ENCODE measurements at places on chromosomes 4 and X. TPM values are rescaled to one million over a fixed set of nuclear protein-coding genes. Genes with fewer than 3 reads are reported as not detected.

GRCh38 chrX:72568406-72569092 lies 4.1 kb downstream of the HDAC8 start:
- no peak for DNase-seq

GRCh38 chr4:86935853-86936733 lies 1.3 kb downstream of the AFF1 start:
- DNase-seq: peak; percentile 52

The MED28 gene
- total RNA-seq: 22.8 TPM

GRCh38 chr4:2363056-2363721 lies 55.3 kb downstream of the ZFYVE28 start:
- peak; percentile 96 for DNase-seq

The NAA11 gene
- total RNA-seq: 17.2 TPM

GRCh38 chrX:84175274-84175673 lies 12.7 kb downstream of the RPS6KA6 start:
- no peak for DNase-seq

The ARL9 gene
- total RNA-seq: 4.7 TPM

DNA sequence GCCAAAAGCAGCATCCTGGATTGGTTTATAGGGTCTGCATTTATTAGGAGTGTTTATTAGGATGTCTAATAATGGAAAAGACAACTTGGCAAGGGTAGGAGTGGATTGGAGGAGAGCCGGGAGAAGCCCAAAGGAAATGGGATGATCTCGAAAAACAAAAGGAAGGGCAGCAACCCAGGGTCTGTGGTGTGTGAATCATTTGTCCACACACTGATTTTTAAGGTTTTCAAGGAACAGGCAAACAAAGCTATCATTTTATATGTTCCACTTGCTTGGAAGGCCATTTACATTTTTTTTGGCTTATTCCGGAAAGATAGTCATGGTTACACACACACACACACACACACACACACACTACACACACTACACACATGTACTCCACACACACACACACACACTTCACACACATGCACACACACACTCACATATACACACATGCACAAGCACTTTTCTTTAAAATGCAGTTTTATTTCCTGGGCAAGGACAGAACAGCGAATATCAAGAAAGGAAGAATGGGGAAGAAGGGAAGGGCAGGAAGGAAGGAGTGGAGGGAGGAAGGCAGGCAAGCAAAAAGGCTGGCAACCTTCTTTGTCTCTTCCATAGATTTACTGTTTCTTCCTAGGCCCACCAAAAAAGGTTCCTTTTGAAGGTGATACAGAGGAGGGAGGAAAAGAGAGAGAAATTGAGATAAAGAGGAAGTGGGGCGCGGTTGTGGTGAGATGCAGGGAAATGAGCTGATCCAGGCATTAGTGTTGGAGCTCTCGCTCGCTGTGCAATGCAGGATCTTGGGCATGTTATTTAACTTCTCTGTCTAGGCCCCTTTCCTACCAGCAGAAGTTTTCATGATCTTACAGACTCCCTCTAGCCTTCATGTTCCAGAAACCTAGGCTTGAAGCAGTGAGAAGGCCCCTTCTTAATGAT lies 88.6 kb upstream of the MAML3 start:
- no peak for DNase-seq

- DNase-seq: no peak
Measured at GRCh38 chr4:33187035-33187434, 2466.9 kb downstream of the PCDH7 start.

The KLF3 gene
- total RNA-seq: 24.6 TPM

The C1QTNF7 gene
- 8.1 TPM for total RNA-seq

DNA sequence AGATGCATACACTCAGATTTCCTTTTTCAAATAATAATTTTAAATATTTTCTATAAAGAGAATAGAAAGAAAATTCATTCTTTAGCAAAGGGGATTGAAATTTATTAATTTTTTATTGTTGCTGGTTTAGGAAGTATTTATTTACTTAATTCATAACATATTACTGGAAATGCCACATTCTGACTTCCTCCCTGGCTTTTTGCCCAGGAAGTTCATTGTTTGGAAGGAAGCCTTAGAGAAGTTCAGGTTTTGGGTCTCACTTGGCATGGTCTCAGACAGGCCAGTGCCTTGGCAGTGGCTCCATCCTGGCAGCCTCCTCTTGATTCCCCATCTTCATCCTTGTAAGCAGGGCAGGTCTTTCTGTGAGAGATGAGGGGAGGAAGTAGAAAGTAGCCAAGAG lies 50.5 kb downstream of the IL15 start:
- no peak for DNase-seq

DNA sequence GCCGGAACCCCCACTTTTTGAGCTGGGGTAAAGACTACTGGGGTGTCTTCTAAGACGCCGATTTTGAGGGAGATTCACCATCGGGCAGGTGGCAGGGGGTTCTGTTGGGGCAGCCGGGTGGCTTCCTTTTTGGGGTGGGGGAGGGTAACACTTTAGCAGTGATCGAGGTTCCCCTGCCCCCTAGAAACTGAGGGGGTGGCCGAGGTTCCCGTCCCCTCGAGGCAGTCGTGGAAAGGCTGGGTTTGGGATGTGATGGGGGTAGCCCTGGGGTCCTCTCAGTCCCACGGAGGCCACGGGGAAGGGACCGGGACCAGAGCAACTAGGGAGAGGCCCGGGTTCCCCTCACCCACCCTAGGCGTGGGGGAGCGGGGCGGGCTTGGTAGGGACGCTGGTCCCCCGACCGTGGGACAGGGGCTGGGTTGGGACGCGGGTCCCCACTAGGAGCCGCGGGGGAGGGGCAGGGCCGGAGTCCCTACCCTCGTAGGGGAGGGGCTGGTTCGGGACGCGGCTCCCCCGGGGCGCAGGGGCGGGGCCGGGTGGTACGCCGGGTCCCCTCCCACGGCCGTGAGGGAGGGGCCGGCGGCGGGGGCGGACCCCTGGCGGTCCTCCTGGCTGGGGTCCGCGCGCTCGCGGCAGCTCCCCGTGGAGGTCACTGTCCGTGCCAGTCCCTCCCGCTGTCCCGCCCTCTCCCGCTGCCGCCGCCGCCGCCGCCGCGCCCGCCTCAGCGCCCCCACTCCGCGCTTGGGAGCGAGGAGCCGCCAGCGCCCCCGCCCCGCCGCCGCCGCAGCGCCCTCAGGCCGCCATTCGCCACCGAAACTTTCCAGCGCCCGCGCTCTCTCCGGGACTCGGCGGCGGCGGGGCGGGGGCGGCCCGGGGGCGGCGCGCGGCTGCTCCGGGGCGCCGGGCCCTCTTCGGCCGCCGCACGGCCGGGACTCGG lies at the start of gene TBL1X:
TBL1X (plus strand) TSS at position 624 of the 937 bp plus-strand sequence. CDS start 188,529 bp downstream, outside the sequence.
- DNase-seq: peak; percentile 67

DNA sequence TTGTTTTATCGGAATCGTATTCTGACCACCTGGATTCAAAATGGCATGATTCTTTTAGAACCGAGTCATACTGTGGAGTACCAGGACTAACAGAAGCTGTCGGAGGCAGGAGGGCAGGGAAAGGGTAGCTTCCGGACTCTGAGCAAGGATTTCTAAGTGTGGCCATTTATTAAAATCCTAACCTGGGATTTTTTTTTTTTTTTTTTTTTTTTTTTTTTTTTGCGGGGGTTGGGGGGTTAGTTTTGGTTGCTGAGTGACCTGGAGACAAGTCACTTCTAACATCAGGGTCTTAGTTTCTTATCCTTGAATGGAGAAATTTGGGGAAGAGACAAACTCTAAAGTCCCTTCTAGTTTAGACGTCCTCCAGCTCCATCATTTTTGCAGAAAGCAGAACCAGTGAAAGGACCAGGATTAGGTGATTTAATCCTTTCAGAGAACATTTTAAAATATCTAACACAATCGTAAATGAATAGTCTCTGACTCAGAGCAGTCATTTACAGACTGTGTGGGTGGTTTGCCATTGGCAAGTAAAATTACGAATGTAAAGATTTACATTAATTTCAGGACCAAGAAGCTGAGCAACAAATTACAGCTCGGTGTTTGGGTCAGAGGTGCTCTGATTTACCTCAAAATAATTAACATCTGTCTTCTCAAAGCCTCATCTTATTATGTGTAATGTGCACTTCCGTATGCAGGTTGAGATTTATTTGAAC lies 7.3 kb downstream of the SLC25A5 start:
- no peak for DNase-seq
